ENCODE measurements at places on chromosomes 6 and 20. TPM values are rescaled to one million over a fixed set of nuclear protein-coding genes. Genes with fewer than 3 reads are reported as not detected.

GRCh38 chr6:158232316-158233213, 64.4 kb downstream of the GTF2H5 start:
- DNase-seq = peak; percentile 70

- no peak for DNase-seq
These were observed 477.7 kb downstream of the BTBD3 start for GRCh38 chr20:12395353-12395752.

- DNase-seq = no peak
These were observed 21.0 kb downstream of the MAP3K5 start for GRCh38 chr6:136771306-136771705.

GRCh38 chr6:30091577-30092381, 16.2 kb upstream of the RNF39 start:
- peak; percentile 94 for DNase-seq

GRCh38 chr20:23362392-23363256, 642 bp downstream of the GZF1 start:
- peak; percentile 64 for DNase-seq

GRCh38 chr6:124535746-124536145, 426.5 kb upstream of the RNF217 start:
- peak; percentile 12 for DNase-seq

- DNase-seq = peak; percentile 75
These were observed 1.4 kb downstream of the TFEB start for GRCh38 chr6:41733707-41734665.

- no peak for DNase-seq
These were observed 75.8 kb downstream of the CEP162 start for GRCh38 chr6:84151669-84152068.

CLDN20 gene
- not detected for polyA plus RNA-seq

DNA sequence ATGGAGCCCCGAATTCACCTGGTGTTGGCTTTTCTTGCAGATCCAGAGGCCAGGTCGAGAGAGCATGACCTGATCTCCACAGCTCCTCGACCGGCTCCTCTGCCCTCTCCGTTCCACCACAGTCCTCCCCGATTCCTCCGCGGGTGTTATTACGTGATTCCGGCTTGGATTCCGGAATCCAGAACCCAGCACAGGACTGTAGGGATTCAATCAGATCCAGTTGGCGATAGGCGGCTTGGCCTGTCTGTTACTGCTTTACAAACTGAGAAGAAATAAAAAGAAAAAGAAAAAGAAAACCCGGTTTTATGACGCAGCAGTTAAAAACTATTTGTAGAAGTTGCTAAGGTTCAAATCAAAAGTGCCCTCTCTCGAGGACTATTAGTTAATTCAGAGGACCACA, 222.7 kb downstream of the EYA2 start:
- no peak for DNase-seq

BTBD9 gene
- polyA plus RNA-seq = 13.2 TPM

DNA sequence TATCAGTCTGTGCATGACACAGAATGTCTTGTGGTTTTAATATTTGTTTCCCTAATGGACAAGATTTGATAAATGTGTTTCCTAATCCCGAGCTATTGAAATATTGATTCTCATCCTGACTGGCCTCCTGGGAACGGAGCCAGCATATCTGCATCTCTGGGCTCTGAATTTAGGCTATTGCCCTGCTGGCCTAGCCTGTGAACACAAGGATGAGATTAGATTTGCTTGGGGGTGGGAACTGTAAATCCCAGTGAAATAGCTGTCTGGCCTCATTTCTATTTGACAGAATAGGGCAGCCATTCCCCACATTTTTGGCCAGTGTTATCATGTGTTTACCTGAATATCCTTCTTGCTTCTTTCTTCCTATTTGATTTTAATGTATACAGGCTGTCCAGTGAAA, 198.4 kb upstream of the SOX4 start:
- DNase-seq = no peak

FRK gene
- 0.30 TPM for polyA plus RNA-seq

DNA sequence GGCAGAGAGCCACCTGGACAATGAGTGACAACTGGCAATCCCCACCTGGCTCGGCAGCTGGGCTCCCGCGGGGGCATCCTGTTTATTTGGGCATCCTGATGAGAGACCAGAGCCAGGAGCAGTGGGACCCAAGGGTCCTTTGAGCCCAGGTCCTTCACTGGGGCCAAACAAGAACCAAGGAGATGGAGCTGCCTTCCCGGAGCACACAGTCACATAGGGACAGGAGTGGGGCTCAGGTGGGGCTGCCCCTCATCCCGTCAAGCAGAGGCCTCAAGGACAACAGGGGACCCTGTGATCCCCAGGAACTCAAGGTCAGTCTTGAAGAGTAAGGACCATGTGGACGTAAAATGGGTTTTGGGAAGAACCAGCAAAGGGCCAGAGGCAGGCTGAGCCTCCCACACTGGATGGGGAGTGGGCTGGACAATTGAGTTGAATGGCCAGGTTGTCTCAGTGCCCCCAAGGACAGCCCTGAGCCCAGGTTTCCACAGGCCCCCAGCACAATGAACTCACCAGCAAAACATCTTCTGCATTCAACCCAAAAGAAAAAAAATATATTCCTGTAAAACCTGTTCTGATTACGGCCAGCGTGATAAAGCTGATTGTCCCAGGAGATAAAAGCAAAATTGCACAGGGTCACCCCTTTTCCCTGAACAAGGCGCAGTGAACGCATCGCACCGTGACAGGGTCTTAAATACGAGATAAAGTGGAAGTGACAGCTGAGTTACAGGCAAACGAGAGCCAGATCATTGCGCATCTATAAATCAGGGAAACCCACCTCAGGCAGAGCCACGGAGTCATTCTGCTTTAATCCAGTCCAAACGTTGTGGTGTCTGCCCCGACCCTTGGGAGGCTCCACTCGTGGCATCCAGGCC, 86.2 kb downstream of the ANKRD60 start:
- no peak for DNase-seq

DNA sequence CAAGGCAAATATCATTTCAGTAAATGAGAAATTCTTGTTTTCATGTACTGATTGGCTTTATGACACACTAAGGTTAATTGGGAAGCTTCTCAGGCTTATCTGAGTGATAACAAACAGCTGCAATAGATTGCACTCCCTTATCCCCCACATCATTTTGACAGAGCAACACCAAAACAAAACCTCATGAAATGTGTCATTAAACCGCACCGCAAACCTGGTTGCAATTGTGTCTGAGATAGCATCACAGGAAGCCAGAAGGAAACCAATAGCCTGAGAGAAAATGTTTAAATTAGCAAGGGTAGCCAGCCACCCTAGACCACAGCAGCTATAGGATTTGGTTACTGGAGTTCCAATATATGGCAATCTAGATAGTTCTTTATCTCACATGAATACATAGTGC, 31.6 kb upstream of the LAMA4 start:
- no peak for DNase-seq

DNA sequence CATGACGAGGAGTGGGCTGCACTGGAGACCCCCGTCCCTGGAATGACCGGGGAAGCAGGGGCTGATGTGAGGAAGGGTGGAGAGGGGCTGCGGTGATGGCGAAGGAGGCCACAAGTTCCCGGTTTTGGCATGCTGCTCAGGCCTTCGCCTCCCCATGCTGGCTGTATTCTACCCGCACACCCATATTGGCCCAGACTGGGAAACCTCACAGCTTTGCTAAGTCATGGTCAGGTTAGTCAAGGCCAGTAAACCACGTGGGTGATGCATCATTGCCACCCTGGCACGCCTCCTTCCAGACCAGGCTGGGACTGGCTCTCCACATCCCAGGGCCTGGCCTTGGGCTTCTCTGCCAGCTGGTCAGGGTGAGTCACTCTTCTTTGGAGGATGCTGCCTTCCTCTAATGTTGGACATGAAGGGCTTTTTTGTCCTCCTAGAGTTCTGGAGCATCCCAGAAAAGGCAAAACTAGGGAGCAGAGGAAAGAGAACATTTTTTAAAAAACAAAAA, 53.8 kb downstream of the PCNA start:
- peak; percentile 98 for DNase-seq

MAPK13 gene
- polyA plus RNA-seq = 56.7 TPM

DNA sequence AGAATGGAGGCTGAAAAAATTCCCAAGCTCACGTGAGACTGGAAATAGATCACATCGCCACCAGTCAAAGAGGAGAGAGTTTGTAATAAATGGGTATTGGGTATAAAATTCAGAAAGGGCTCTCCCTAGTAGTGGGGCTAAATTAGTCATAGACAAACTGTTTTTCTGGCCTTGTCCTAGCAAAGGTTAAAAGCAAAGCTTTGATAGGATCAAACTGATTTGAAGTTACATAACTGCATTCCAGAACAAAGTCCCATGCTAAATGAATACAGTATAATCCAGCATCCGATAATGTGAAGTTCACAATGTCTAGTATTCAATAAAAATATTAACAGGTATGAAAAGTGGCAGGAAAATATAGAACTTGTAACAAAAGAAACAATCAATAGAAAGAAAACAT, 149.8 kb upstream of the ATXN1 start:
- DNase-seq = no peak

GSTA4 gene
- 302 TPM for polyA plus RNA-seq

GRCh38 chr6:125717120-125717731, 32.2 kb upstream of the HEY2 start:
- DNase-seq = no peak

CAGE1 gene
- polyA plus RNA-seq = not detected

GTSF1L gene
- not detected for polyA plus RNA-seq

DNA sequence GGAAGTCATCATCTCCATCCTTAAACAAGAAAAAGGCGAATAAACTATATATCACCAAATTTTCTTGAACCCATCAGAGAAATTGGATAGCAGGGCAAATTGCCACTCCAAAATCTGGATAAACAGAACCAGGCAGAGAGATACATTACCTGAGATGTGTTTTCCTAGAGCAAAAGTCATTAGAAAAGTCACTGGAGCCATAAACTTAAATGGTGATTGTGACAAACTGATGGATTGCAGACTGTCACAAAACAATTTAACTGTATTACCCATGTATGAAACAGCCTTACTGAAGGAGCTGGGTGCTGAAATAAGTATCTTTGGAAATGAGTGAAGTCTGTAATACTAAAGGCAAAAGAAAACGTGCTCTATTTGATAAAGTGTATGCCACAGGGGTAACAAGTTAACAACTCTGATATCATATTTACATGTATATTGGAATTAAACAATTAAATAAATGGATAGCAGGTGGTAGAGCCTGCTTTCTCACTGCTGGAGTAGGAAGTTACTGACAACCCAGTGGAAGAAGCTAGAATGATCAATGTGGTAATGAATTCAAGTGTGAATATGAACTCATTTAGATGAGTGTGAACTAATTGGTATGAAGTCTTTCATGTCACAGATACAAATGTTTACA, 186.9 kb downstream of the LMBRD1 start:
- no peak for DNase-seq

GRCh38 chr6:2497922-2498623, 252.6 kb downstream of the MYLK4 start:
- no peak for DNase-seq

DNA sequence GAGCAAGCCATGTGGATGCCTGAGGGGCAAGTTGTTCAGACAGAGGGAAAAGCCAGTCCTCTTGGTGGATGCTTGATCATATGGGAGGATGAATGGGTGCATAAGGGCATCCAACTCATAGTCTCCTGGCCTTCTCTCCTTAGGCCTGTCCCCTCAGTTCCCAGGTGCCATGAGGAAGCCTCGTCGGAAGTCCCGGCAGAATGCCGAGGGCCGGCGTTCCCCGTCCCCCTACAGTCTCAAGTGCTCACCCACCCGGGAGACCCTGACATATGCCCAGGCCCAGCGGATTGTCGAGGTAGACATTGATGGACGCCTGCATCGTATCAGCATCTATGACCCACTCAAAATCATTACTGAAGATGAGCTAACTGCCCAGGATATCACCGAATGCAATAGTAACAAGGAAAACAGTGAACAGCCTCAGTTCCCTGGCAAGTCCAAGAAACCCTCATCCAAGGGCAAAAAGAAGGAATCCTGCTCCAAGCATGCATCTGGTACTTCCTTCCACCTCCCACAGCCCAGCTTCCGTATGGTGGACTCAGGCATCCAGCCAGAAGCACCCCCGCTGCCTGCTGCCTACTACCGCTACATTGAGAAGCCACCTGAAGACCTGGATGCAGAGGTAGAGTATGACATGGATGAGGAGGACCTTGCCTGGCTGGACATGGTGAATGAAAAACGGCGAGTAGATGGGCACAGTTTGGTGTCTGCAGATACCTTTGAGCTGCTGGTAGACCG, 3.8 kb downstream of the BRPF3 start:
- DNase-seq = no peak

SLC24A3 gene
- polyA plus RNA-seq = 2.0 TPM

DNA sequence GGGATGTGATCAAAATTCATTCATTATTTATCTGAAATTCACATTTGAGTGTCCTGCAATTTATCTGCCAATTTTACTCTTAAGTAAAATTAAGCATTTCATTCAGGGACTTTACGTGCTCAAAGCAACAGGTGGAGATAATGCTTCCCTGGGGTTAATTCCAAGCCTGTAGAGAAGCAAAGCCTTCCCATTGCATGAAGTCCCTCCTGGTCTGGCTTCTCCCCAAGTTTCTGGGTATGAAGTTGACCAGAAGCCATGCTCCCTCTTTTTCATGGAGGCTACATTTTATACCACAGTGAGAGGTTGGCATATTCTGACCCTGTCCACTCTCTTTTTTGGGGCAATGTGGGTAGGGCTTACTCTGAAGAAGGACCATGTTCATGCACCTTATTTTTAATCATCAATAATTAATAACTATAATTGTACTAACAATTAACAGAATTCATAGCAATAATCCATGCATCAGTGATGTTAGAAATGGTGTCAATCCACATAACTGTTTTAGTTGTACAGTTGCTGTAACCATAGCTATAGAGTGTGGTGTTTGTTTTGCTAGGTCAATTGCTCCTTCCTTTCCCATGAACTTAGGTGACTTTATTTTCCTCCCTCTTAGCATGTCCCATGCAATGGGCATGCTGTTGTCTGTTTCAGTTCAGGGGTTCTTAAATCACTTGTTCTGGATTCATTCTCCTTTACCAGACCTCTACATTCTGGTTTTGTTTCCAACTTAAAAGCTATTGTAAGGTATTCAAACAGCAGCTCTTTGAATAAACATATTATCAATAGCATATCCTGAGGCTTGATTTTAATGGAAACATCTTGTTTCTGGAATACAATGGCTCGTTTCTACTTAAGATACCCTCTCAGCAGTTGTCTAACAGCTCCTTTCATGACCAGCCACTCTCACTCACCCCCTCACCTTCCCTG, 1.5 kb downstream of the LAMA4 start:
- no peak for DNase-seq

JPH2 gene
- polyA plus RNA-seq = 2.8 TPM

GRCh38 chr20:46312075-46312944, 4.0 kb upstream of the CDH22 start:
- no peak for DNase-seq

- no peak for DNase-seq
These were observed 25.3 kb downstream of the BFSP1 start for GRCh38 chr20:17505636-17506517.

OR2H2 gene
- polyA plus RNA-seq = not detected

DNA sequence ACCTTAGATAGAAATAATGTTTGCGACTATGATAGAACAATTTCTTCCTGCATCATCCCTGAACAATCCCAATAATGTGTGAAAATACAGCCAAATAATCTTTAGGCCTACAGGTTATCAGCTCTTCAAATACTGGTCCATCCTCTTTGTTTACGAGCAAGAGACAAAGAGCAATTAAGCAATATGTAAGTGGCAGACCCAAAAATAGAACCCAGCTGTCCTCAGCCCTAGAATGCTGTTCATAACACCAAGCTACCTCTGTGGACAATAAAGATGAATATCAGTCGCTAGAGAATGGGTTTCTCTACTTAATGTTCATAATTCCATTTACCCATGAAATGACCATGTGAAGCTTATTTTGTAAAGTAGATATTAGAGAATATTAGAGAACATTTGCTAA, 28.4 kb upstream of the OSTM1 start:
- no peak for DNase-seq
